Hepatic stellate cell (primary cell): ENCODE measurements at places on chromosomes 6 and 20.
A peak's percentile ranks its signal among the peaks of the same experiment; 100 is the strongest.

GRCh38 chr20:45518282-45518681 lies 2.9 kb upstream of the SPINT3 start:
- DNase-seq, result no peak

DNA sequence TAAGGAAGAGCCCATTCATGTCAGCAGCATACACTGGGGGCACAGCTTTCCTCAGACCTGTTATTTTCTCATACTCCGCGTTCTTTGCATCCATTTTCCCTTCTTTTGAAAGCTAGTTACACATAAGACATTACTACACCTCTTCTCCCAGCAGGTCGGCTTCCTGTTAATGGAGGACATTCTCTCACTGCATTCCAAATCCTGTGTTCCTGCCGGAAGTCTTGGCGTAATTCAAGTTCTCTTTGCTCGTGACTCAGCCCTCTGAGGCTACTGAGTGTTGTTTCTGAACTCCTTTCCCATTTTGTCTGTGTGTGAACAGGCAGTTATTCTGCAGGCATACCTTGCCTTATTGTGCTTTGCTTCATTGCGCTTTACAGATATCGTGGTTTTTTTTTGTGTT lies 97.5 kb upstream of the ZBTB24 start:
- DNase-seq, result no peak

DNA sequence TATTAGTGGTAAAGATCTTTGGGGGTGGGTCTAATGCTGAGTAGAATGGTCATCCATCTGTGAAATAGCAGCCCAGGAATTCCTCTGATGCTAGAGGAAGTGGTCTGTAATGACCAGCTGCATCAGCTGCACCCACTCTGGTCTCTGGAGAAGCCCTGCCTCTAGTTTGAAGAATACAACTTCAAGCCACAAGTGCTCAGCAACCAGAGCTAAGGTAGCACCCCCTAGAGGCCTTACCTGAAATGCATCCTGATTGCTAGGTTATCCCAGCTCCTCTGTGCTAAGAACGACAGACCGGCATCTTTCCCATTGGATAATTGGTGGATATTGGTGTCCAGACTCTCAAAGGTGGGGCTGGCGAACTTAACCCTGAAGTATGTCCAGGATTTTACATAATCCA lies 58.2 kb downstream of the DNAH8 start:
- DNase-seq, result no peak

- no peak for DNase-seq
Observed at GRCh38 chr6:18243302-18243893, 20.9 kb downstream of the DEK start.

GRCh38 chr6:154509421-154510143 lies 903 bp downstream of the CNKSR3 start:
- DNase-seq, result peak; percentile 39

DNA sequence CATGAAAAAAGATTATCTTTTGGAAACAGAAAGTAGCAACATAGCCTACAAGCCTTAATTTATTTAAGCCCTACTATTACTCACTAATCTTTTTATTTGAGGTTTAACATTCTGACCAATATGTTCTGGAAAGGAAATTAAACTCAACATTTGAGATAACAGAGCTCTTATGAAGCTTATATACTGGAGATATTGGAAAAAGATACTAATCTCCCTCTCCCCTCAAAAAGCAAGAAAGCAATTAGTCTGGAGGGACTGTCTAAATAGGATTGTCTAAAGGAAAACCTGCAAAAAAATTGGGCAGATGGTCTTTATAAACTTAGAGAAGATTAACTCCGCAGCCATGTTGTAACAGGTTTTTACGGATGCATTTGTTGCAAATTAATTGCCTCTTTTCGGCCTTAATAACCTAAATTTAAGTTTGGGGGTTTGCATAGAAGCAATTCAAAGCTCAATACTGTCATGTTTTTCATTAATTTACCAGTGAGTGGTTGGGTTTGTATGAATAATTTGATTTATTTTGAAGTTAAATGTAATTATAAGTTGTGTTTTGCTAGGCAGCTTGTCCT lies 79.1 kb downstream of the SHLD1 start:
- no peak for DNase-seq

DNA sequence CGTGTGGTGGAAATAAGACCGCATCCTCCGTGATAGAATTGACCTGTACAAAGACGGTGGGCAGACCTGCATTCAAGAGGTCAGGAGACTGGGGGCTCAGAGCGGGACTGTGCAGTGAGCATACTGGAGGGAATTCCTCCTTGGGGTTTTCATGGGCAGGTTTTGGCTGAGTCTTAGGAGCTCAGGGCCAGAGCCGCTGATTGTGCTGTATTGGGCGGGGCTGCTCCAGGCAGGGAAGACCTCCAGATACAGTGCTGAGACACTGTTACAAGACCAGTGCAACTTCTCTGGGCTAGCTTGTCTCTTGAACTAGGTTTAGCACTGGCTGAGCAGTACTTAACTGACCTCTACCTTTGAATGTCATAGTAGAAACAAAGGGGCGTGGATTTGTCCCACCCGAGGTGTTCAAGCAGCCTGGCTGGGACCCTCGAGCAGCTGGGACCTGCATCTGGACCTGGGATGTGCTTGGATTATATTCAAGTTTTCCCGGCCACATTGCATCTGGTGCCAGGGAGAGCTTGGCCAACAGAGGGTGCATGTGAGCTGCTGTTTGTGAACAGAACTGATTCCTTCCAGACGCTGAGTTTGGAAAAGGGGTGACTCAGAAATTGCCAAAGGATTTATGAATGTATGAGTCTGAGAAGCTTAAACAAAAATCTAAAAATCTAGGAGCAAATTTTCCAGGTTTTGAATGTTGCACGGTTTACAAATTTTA lies 33.4 kb upstream of the SLC22A1 start:
- DNase-seq, result peak; percentile 97

DNA sequence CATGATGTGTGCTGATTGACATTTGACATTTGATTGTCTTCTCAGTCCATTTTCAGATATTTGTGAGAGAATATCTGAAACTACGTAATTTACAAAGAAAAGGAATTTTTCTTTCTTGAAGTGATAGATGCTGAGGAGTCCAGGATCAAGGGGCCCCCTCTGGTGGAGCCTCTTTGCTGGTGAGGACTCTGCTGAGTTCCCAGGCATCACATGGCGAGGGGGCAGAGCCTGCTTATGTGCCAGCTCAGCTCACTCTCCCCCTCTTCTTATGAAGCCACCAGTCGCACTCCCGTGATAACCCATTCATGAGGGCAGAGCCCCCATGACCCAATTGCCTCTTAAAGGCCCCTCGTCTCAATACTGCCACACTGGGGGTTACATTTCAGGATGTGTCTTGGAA lies 91.3 kb downstream of the RPP40 start:
- no peak for DNase-seq

GRCh38 chr20:51710361-51710894 lies 57.8 kb downstream of the ATP9A start:
- DNase-seq, result no peak

DNA sequence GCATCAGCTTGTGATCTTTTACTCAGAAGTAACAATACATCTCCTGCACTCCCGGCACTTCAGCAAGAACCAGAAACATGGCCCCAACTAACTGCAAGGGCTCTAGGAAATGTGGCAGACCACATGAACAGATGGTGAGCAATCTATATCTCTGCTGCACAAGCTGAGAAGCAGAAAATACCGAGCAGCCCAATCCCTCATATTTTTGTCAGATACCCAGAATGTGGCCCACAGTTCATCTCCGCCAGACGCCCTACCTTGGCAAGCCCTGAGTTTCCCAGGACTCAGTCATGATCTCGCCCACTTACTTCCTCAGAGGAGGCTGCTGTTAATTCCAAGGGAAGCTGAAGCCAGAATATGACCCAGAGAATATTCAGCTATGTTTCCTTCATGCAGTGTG lies 63.1 kb upstream of the PHACTR1 start:
- no peak for DNase-seq

DNA sequence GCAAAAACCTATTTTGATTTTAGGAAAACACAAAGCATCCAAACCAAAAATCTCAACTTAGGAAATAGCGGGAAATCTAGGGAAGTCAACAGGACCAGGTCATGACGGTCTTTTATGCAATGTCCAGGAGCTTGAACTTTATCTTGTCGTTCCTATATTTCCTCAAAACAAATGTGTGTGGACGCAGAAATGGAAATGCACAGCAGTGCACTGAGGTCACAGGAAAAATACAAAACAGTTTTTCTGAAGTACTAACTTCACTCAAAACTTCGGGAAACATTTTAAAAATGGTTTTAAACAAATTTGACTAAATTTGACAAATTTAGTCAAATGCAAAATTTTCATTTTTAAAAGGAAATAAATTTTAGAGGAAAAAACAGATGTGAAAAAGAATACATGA lies 5.5 kb upstream of the SLC17A2 start:
- no peak for DNase-seq

GRCh38 chr20:24814556-24815195 lies 134.4 kb upstream of the CST7 start:
- DNase-seq, result no peak

GRCh38 chr20:57813509-57814269 lies 103.9 kb upstream of the PMEPA1 start:
- no peak for DNase-seq

DNA sequence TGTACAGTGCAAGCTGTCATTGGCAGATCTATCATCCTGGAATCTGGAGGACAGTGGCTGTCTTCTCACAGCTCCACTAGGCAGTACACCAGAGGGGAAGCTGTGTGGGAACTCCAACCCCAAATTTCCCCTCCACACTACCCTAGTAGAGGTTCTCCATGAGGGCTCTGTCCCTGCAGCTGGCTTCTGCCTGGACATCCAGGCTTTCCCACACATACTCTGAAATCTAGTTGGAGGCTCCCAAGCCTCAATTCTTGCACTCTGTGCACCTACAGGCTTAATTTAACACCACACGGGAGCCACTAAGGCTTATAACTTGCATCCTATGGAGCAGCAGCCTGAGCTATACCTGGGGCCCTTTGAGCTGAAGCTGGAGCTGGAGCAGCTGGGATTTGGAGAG lies 43.0 kb upstream of the TRIM39 start:
- DNase-seq, result no peak

DNA sequence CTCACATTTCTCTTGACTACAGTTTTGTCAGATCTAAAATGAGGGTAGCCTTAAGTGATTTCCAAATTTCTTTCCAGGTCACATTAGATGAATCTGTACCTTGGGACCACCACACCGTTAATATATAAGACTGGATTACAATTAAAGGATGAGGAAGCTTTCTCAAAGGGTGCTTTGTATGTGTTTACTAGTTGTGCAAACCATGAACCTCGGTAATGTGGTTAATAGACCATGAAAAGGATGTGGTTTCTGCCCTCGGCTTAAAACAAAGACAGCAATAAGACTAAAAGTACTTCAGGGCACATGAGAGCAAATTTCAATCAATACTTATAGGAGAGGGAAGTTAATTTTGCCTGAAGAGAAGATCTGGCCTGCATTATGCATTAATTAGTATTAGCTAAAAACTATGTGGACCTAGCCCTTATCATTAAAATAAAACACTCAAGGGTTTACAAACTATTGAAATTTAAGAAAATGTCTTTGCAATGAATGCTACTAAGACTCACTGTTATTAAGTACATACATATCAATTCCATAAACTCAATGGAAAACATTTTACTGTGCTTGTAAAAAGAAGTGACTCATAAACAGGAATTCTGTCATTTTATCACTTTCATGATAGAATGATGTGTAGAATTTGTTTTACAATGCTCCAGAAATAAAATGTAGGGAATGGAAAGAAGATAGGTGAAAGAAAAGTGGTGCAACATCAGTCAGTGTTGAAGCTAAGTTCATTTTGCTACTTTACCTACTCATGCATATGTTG lies 936 bp upstream of the TMX4 start:
- no peak for DNase-seq

DNA sequence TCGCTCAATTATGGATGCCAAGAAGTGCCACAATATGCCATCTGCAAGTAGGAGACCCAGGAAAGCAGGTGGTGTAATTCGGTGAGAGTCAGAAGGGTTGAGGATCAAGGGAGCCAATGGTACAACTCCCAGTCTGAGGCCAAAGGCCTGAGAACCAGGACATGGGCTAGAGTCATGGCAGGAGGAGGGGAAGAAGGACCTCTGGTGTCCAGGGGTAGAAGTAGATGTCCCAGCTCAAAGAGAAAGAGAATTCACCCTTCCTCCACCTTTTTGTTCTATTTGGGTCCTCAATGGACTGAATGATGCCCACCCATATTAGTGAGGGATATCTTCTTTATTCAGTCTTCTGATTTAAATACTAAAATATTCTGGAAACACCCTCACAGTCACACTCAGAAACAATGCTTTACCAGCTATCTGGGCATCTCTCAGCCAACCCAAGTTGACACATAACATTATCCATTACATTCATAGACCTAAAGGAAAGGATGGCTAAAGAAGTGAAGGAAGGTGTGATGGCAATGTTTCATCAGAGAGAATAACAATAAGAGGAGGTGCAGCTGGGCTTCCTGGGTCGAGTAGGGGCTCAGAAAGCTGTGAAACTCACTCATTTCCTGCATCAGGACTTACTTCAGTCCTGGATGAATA lies 21.2 kb upstream of the HLA-DQA1 start:
- no peak for DNase-seq

DNA sequence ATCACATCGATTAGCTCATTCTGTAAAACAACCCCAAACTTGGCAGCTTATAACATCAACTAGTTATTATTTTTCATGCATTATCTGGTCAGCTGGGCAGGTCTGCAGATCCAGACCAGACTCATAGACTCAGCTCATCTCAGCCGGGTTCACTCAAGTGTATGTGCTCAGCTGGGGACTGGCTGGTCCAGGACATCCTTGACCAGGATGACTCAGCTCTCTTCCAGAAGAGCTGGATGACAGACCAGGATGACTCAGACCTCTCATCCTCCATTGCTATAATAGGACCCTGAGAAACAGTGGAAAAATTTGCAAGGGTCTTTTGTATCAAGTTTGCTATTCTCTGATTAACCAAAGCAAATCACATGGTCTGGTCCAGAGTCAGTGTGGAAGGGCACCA lies 312.5 kb upstream of the PLCB4 start:
- peak; percentile 89 for DNase-seq

- peak; percentile 64 for DNase-seq
Observed at GRCh38 chr20:53828682-53829254, 235.1 kb upstream of the ZNF217 start.

DNA sequence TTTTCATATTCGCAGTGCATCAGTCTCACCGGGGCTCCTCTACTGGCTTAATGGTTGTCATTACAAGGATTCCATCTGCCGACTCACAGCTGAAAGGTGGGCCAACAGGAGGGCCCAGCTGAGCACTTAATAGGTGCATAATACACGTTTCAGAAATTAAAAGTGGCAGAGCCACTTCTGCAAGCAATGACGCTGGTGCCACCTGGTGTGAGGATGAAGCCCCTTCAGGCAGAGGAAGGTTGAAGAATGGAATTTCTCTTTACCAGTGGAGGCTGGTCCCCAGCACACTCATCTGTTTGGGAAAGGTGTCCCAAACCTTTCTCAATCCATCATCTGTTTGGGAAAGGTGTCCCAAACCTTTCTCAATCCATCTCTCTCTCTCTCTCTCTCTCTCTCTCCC lies 8.2 kb upstream of the STMND1 start:
- DNase-seq, result no peak

GRCh38 chr6:56433119-56433518 lies 185.7 kb upstream of the COL21A1 start:
- DNase-seq, result no peak

- DNase-seq, result no peak
Observed at GRCh38 chr6:107202876-107203468, 87.7 kb upstream of the BEND3 start.

GRCh38 chr6:129929433-129929832 lies 68.3 kb upstream of the TMEM244 start:
- no peak for DNase-seq

- DNase-seq, result no peak
Observed at GRCh38 chr6:35019171-35019570, 122.0 kb downstream of the TCP11 start.
